Glomerular endothelial cell (primary cell): ENCODE measurements at places on chromosomes 12 and 14. TPM values are rescaled to one million over a fixed set of nuclear protein-coding genes. Genes with fewer than 3 reads are reported as not detected.

GRCh38 chr12:94191023-94191422, 42.6 kb downstream of the PLXNC1 start:
- DNase-seq: no peak

Gene ACAD10
- 18.5 and 18.9 TPM in 2 replicates for total RNA-seq

Gene HOXC4
- 0.10 and 0.47 TPM in 2 replicates for total RNA-seq

GRCh38 chr12:70609203-70609602, 28.0 kb downstream of the PTPRB start:
- no peak for DNase-seq

Gene TMTC1
- total RNA-seq: 1.2 and 4.7 TPM in 2 replicates

Gene CCDC197
- total RNA-seq: not detected in 2 replicates

Gene ARHGAP9
- total RNA-seq: 0.18 and 0.24 TPM in 2 replicates

GRCh38 chr12:54417712-54418440, 1.2 kb downstream of the ITGA5 start:
- DNase-seq: no peak

Gene ERBB3
- total RNA-seq: 0.53 TPM in 1 of 2 replicates, not detected in the other

Gene RNF41
- 40.5 and 41.5 TPM in 2 replicates for total RNA-seq

Gene SMIM41
- total RNA-seq: not detected in 2 replicates

Gene TC2N
- total RNA-seq: 0.29 and 0.53 TPM in 2 replicates

Gene AVPR1A
- total RNA-seq: not detected in 2 replicates

DNA sequence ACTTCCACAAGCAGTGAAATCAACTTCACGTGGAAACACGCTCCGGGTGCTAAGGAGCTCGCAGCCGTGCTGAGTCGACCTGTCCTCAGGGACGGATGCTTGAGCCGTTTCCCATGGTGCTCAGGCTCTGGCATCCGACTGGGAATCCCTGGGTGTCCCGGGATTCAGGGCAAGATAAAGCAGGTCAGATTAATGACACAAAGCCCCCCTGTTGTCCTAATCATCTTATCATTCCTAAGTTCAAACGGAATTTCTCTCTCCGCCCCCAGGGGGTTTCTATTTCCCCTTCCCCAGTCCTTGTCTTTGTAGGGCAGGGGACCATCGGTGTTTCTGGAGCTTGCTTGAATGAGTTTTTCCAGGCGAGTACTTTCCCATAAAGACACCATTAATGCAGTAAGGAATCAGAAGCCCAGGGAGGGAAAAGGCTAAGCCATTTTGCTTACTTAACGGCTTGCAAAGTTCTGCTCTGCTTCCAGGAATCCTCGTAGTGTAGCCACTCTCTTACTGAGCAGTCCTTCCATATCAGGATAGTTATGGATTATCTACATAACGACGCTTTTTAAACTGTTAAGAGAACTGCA, 116.5 kb downstream of the TMEM132C start:
- no peak for DNase-seq

DNA sequence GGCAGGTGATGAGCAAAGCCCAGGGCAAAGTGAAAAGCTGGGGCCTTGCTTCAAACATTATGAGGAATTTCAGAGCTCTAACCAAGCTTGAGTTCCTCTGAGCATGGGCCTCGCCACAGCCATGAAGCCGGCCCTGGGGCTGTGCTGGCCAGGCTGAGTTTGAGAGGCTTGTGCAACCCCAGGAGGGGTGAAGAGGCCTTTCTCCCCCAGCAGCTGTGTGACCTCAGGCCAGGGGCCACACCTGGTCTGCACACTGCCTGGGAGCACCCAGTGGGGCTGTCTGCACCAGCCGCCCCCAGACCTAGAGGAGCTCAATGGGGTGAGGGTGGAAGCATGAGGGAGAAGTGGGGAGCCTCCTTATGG, 204.9 kb upstream of the C14orf180 start:
- no peak for DNase-seq

- no peak for DNase-seq
These were observed 758.4 kb downstream of the BCL11B start for GRCh38 chr14:98513558-98513957.

Gene HPD
- not detected in 2 replicates for total RNA-seq

Gene DAO
- total RNA-seq: not detected in 2 replicates

Gene BMP4
- total RNA-seq: 27.3 and 50.6 TPM in 2 replicates

DNA sequence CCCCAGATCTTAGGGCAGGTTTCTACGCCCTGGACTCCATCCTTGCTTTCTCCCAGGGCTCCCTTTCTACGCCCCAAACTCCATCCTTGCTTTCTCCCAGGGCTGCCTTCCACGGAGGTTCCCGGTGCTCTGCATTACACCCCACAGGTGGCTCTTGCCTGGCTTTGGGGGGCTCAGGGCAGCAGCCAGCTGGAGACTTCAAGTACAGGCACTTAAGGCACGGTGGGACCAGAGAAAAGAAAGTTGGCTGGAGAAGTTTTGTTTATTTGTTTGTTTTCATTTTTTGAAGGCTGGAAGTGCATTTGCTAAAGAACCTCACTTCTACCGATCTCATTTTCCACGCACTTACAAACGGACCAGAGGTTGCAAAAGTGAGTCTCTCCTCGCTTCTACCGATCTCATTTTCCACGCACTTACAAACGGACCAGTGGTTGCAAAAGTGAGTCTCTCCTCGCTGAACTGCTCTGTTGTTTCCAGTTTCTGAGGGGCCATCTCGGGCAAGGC, 103.8 kb upstream of the MED13L start:
- DNase-seq: no peak

GRCh38 chr14:58100735-58101368, 51.2 kb downstream of the ARMH4 start:
- DNase-seq: no peak

DNA sequence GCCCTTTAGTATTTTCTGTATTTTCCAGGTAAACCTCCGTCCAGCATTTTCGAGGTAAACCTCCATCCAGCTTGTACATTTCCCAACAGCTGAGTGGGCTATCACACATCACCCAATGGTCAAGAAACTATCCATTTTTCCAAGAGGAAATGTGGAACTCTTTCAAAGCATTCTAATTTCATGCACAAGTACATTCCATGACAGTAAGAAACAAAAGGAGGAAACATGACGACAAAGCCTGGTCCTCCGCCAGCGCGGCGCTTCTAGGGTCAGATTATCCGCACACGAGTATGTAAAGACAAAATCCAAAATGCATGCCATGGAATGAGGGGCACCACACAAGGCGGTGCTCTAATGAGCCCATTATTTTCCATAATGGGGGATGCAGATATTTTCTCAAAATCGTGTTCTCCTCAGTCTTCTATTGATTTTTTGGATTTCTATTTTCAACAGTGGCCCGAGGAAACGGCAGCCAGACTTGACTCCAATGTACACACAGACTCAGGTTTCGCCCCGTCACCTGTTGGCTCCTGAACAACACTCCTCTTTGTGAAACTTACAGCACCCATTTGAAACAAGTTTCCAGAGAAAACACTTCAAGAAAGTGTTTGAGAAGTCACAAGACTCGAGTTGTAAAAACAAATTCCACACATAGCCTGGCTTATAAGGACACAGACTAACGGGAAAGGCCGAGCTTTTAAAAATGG, 107.4 kb downstream of the PRICKLE1 start:
- DNase-seq: peak; percentile 74

DNA sequence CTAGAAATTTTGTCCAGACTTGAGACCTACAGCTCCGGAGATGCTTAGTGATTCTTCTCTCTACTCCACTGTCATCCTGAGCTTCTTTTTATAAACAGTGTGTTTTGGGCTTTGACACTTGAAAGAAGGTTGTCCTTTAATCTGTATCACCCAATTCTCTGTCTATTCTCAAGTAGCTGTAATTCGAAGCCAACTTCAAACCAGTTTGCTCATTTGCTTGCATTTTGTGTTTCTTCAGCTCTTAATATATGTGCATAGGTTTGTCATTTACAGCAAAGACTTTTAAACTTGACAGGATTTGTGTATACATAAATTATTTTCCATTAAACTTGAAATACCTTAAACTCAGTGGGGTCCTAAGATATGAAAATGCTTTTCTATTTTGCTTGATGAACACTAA, 16.4 kb upstream of the MYBPC1 start:
- no peak for DNase-seq

- DNase-seq: no peak
These were observed 13.9 kb downstream of the SYT1 start for GRCh38 chr12:78878459-78878858.

Gene LRRC10
- total RNA-seq: not detected in 2 replicates

GRCh38 chr12:104669851-104670337, 213.1 kb downstream of the CHST11 start:
- DNase-seq: no peak

Gene ESR2
- 0.05 and 0.06 TPM in 2 replicates for total RNA-seq

- no peak for DNase-seq
These were observed 13.9 kb downstream of the ERG28 start for GRCh38 chr14:75646762-75647161.
